ENCODE measurements at places on chromosomes 7 and 10. TPM values are rescaled to one million over a fixed set of nuclear protein-coding genes. Genes with fewer than 3 reads are reported as not detected.

Gene CYP2C19
- 0.32 TPM for total RNA-seq

Gene PURB
- 22.7 TPM for total RNA-seq

Gene PDE6C
- not detected for total RNA-seq

Gene STEAP4
- total RNA-seq: 49.3 TPM

Gene FGFBP3
- total RNA-seq: 0.59 TPM

Gene OPALIN
- total RNA-seq: not detected

Gene ANKRD7
- not detected for total RNA-seq

Gene AGMO
- total RNA-seq: 1.4 TPM

Gene EIF5AL1
- total RNA-seq: under 0.01 TPM

DNA sequence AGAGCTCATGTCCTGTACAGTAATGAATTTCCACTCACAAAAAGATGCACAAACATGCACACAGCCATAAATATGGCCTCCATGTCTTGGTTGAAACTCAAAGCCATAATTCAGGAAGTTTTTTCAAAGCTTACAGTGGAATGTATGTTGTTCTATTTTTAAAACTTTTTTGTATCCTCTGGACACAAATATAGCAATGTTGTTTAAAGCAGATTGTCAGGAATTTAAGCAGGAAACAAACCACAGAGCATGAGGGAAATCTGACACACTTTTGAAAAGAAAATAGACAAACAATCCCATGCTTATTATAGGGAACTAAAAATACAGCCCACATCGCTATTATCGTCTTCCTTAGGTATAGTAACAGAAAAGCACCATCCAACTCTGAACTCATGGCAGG, 21.5 kb downstream of the LRRN3 start:
- DNase-seq: no peak

GRCh38 chr7:4269086-4269485, 413.0 kb upstream of the FOXK1 start:
- no peak for DNase-seq

- DNase-seq: no peak
Measured at GRCh38 chr10:132199268-132199853, 12.6 kb downstream of the DPYSL4 start.

DNA sequence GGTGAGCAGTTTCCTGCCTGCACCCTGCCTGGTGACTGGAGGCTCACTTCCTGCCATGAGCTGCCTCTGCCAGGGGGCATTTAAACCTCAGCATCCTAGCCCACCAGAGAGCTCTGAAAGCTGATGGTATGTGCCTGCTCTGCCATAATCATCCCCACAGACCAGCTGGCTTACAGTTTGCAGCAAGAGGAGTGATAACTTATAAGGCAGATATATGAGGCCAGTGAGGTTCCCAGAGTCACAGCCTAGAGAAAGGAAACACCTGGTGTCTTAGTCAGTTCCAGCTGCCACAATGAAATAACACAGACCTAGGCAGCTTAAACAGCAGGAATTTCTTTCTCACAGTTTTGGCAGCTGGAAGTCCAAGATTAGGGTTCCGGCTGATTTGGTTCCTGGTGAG, 232.0 kb downstream of the PAXIP1 start:
- DNase-seq: no peak

DNA sequence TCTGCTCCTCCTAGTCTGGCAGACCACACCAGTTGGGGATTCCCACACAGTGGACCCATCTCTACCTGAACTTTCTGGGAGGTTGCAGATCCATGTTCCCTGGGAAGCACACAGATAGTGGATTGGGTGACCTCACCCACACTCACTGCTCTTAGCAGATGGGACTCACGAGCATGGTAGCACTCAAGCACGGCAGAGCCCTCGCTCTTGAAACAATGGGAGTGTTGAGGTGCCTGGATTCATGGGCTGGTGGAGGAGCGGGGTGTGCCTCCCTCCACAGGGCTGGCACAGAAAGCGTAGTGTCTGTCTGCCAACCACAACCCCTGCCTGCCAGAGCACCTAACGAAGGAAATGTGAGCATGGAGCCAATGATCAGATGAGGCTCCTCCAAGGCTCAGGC, 568.0 kb downstream of the POM121L12 start:
- no peak for DNase-seq

DNA sequence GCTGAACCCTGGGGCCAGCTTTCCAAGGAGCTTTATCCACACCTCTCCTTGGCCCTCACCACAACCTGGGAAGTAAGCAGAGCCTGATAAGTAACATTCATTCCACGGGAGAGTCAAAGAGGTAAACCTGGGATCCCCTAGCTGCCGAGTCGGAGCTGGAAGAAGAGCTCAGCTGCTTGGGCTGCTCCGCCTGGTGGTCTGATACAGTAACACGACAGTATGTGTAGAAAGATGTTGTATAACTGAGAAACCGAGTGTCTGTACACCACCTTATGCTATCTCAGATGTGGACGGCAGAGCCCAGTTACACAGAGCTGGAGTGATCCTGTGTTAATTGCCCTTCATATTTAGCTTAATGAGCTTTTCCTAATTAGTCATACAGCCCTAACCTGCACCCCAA, 151.3 kb upstream of the KMT2E start:
- no peak for DNase-seq

GRCh38 chr7:120987280-120987679, 1.2 kb upstream of the CPED1 start:
- DNase-seq: no peak

GRCh38 chr7:44445986-44446671, 44.3 kb downstream of the NUDCD3 start:
- DNase-seq: no peak

- DNase-seq: no peak
Measured at GRCh38 chr7:119413314-119413805, 859.6 kb upstream of the KCND2 start.

DNA sequence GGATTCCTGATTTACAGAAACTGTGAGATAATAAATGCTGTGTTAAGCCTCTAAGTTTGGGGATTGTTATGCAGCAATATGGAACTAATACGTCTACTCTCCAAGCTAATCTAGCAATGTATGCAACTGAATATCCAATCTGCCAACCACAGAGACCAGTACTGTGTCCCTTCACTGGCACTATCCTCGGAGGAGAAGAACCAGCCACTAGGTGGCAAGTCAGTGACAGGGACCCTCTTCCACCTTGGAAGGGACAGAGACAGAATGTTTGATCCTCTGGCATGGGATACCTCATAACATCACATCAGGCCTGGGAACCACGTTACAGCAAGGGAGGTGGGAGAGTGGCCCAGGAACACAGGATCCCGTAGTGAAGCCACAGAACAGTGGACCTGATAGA, 96.4 kb downstream of the CREM start:
- DNase-seq: no peak

- DNase-seq: no peak
Measured at GRCh38 chr10:75070961-75071428, 40.5 kb upstream of the SAMD8 start.

DNA sequence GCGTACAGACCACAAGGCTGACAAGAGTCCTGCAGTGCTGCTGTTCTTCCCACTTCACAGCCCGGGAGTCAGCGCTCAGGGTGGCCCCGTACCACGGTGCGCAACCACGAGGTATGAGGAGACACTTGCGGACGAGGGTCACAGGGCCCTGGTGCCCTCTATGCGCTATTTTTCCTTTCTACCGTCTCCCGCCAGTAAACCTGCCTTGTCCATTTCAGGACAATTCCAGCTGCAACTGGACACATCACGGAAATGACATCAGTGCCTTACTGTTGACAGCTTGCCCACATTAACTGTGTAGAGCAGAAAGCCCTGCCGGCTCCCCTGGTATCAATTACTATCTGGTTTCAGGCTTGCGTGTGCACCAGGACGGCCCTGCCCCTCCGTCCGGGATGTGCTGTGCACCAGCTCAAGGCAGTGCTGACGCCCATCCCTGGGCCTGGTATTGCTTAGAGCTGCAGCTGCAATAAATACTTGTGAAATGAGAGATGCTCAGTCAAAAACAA, 65.1 kb downstream of the ZRANB1 start:
- DNase-seq: peak; percentile 19

- no peak for DNase-seq
Measured at GRCh38 chr7:113764401-113765035, 154.3 kb downstream of the PPP1R3A start.

DNA sequence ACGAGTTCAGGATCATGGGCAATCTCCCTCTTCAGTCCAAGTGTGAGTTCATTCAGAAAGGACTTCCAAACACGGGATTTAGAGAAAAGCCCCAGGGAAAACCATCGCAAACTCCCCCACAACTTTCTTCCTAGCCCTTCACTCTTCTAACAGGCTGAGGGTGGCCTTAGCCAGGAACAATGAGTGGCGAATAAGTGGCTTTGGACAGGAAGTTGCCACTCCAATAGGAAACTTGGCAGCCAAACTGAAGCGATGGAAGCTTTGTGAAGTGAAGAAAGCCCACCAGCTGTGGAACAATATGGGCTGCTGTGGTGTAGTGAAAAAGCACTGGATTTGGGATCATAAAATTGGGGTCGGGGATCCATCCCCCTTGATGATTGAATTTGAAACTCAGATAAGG, 193.2 kb downstream of the TEX36 start:
- DNase-seq: no peak

DNA sequence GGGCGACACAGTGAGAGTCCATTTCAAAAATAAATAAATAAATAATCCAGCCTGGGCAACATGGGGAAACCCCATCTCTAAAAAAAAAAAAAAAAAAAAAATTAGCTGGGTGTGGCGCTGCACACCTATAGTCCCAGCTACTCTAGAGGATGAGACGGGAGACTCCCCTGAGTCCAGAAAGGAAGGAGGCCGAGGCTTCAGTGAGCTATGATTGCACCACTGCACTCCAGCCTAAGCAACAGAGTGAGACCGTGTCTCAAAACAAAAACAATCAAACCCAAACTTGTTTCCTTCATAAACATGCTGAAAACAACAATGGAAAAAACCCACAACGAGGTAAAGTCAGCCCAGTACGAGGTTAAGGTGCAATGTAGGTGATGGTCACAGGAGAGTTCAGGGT, 1.2 kb downstream of the COX19 start:
- DNase-seq: no peak

DNA sequence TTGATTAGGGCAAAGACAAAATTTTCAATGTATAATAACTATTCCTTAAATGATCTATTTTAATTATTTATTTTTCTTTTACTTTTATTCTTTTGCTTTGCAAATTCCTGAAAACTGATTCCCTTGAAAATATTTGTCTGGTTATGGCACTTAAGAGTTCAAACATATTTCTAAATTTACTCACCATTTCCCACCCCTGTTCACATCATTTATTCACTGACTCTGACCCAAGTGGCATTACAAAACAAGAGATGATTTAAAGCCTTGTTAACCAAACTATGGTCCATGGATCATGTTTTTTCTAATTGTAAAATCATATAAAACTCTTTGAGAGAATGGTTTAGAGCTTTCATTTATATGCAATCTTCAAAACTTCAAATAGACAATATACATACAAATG, 1256.1 kb upstream of the LRRN3 start:
- DNase-seq: no peak
